Activated T-cell treated with anti-CD3 and anti-CD28 coated beads, Interleukin-2, amount 50 U/mL, for 4 hours (primary cell): ENCODE measurements at places on chromosomes 1 and 21. TPM values are rescaled to one million over a fixed set of nuclear protein-coding genes. Genes with fewer than 3 reads are reported as not detected.

DNA sequence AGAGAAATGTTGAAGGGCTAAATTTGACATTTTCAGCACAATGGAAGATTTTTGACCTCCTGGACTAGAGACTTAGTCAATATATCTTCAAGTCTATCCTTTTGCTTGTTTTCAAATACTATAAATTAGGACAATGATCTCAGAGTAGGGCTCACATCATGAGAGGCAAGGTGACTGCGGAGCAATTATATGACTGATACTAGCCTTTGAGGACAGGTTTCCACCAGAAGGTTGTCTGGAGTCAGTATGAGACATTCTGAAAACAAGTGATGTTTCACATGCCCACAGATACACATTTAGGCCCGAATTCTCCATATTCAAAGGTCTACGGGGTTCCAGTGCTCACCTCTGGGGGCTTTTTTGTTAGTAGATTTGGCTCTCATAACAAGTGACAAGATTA, 142.3 kb upstream of the SAMSN1 start:
- no peak for DNase-seq

DNA sequence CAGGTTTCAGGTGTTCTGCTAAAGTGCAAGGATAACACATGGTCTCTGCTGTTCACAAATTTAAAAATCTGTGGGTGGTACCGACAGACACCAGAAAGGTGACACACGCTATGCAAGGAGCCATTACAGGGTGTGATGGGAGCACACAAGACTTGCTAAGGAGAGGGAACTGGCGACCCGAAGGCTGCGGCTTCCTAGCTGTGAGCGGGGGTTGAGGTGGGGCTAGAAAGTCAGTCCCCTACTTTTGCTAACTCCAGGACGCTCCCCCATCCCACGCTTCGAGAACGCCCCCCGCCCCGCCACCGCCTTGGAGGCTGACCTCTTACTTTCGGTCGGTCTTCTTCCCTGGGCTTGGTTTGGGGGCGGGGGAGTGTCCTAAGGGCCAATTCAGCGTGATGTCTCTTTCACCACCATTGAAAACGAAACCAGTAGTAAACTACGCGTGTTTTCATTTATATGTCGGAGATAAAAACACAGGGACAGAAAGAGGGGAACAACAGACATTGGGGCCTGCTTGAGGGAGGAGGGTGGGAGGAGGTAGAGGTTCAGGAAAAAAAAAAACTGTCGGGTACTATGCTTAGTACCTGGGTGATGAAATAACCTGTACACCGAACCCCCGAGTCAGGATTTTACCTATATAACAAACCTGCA, 1.1 kb downstream of the CKS1B start:
- DNase-seq, result peak; percentile 37

GRCh38 chr1:42951588-42951987, 7.1 kb downstream of the SLC2A1 start:
- no peak for DNase-seq

- no peak for DNase-seq
Measured at GRCh38 chr1:14603645-14604044, 5.2 kb downstream of the KAZN start.

GRCh38 chr1:232648316-232648715, 18.4 kb upstream of the SIPA1L2 start:
- DNase-seq, result no peak

- no peak for DNase-seq
Measured at GRCh38 chr1:86852782-86853408, 61.0 kb downstream of the SELENOF start.

VWA1 gene
- 0.58 TPM for total RNA-seq

DNA sequence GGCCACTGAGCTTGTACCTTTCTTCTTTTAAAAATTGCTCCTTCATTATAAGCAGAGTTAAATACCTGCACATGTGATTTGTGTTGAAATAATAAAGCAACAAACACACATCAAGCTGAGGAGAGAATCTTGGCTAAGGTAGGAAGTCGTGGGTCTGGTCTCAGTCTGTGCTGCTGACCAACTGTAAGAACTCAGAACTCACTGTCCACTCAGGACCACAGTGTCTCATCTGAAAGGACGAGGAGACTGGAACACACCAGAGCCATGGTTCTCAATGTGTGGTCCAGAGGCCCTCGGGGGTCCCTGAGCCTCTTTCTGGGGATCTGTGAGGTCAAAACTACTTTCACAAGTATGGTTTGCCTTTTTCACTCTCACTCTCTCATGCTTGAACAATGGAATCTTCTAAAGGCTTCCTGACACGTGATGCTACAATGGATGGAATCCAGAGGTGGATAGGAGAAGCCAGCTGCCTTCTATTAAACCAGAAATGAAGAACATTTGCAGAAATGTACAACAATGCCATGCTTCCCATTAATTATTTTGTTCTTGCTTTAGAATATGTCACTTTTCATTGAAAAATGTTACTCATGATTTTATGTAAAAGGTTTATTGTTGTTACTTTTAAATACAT, 17.3 kb upstream of the ETS2 start:
- DNase-seq, result no peak

- DNase-seq, result no peak
Measured at GRCh38 chr1:233290396-233291034, 5.0 kb downstream of the PCNX2 start.

S100B gene
- total RNA-seq, result 0.55 TPM

GRCh38 chr21:21762855-21763254, 764.6 kb downstream of the NCAM2 start:
- no peak for DNase-seq

DNA sequence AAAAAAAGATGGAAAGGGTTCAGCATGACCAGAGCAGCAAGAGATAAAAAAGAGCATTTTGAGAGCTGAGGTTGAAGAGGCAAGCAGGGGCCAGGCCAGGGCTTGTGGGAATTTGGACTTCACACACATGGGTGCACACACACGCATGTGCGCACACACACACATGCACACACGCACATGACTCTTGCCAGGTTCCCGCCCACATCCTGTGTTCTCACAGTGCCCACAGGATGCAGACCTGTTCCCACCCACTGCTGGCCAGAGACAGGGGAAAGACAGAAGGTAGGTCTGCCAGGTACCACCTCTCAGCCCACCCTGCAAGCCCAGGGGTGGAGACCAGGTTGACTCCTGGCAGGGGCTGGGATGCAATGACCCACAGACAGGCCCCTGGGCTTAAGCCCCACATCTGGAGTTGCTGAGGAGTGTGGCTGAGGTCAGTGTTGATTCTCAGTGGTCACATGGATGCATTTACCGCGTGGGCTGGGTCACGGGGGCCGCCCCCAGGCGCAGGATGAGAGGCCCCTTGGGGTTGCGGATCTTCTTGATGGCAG, 4.4 kb downstream of the COL16A1 start:
- no peak for DNase-seq

DNA sequence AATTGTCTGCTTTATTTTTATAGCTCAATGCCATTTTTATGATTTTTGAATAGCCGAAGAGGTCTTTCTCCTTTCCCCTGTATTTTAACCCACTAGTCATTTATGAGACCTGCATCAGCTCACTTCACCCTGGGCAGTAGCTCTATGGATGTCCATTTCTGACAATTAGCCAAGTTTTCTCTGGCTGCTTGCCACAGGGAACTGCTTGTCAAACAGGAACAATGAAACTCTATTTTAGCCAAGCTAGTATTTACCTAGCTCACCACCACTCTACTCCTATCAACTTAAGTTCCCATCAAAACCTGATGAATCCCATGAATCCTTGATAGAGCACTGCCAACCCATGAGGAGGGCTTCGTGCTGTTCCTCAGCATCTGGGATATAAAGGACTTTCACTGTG, 406.7 kb downstream of the RWDD3 start:
- no peak for DNase-seq

DENND2D gene
- 158 TPM for total RNA-seq

DNA sequence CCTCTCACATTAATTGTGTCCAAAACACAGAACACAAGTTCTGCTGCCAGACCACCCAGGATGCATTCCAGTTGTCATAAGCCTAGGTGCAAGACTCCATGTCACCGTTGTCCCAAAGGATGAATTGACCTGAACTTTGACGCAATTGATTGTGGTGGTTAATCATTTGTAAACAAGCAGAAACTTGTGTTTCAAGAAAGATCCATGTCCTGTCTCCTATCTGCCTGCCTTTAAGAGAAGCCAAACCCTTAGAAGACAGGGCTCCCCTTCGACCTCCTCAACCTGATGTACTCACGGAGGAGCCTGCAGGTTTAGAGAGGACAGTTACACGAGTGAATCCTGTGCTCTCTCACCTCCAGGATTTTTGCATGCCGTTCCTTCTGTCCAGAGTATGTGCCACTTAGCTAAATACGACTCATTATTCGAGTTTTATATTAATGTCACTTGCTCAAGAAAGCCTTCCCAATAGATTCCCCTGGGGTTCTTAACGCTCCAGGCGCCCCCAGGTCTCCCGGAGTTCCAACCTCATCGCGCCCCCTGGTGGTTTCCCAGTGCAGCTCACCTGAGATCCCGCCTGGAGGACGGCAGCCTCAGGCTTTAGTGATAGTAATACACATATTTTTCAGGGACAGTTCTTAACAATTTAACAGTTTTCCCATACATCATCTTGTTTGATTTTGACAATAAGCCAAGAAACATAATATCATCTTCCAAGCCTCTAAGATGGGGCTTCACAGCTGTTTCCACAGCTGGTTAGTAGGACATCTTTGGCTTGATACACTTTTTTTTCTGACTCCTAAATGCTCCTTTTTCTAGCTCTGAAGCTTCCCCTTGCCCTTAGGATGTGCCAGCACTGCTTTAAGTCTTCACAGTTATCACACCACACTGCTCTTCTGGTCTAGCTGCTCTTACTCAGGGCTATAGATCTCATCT, 2.4 kb upstream of the C8B start:
- no peak for DNase-seq

DNA sequence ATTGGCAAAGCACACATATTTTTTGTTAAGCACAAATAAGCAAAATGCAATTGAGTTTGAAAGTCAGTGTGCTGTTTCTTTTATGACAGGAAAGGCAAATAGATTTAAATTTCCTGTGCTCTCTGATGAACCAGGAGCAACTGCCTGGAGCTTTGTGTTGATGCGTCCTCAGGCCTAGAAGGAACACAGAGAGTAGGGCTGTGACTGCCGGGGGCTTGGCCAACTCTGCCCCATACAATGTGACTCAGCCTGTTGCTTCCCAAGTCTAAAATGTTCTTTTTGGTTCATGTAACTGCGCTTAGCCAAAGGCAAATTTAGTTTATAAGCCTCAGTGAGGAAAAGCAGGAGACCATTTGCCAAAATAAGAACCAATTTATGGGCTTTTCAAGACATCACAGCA, 37.5 kb downstream of the TOR1AIP2 start:
- DNase-seq, result no peak

GRCh38 chr1:18950401-18951026, 6.0 kb downstream of the IFFO2 start:
- no peak for DNase-seq

GRCh38 chr1:232305050-232305449, 324.9 kb downstream of the SIPA1L2 start:
- DNase-seq, result no peak

DNA sequence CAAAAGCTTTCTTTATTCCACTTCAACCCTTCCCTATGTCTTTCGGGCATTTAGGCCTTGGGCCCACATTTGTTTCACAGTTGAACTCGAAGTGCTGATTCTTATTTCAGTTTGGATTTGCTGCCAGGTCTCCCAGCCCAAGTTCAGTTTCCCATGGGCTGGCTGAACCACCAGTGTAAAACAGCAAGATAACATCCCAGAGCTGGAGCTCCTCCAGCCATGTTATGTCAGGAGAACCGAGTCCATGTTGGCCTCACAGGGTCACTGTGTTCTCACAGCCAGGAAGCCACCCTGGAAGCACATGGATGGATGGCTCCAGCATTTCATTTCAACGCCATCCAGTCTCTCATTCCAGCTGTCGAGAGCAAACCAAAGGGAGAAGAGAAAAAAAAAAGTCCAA, 45.2 kb upstream of the RXRG start:
- no peak for DNase-seq

TARDBP gene
- 201 TPM for total RNA-seq
